CD4-positive, alpha-beta T cell treated with Interleukin-15 for 4 hours (primary cell): ENCODE measurements at places on chromosomes 12 and 14.
A peak's percentile ranks its signal among the peaks of the same experiment; 100 is the strongest.

DNA sequence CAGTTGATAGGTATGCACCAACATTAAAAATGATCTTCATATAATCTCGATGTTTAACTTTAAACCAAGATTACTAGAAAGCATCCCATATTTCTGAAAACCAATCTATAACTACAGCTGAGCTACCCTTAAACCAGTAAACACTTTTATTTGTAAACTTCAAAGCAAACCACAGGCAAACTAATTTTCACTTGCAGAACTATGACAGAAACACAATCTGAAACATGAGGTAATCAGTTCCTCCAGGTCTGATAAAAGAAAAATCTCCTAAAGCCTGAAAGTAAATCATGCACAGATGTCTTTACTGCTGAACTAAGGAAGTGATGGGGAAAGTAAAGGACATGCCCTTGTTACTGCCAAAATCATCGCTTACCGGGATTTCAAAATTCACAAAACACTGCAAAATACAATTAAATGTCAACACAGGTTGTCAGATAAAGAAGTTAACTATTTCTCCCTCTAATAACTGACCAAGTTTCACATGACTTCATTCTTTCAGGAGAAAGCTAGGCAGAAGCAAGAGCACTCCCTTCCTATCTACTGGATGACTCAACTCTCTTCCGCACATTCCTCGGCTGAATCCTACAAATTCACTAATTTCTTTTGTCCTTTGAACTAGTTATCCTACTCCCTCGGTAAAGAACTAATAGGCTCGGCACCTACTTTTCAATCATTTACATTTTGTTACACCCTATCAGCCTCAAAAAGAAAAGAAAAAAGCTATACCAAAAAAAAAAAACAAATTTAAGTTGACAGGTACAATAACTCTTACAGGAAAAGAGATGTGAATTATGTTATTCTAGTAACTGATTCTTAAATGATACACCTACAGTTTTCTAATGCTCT, 1.4 kb downstream of the EEA1 start:
- no peak for DNase-seq

GRCh38 chr12:86787419-86787818, 531.2 kb upstream of the MGAT4C start:
- DNase-seq: no peak

GRCh38 chr14:32524609-32525375, 195.7 kb downstream of the AKAP6 start:
- DNase-seq: no peak

DNA sequence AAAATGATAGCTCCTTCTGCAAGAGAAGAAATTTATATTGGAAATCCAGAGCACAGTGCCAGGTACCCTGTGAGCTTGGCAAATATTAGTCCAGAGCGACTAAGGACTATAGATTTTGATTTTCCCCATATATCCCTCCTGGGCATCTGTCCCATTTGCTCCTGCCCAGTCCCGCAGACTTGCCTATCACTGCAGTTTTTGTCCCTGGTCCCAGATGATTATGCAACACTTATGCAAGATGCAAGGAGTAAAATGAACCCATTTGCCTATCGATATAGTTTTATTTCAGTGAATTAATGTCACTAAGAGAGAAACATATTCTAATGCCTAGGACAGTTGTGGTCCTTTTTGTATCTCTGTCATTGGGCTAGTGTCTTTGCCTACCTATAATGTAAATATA, 215.9 kb upstream of the BMP4 start:
- DNase-seq: no peak

GRCh38 chr14:51219473-51220448, 20.3 kb upstream of the TMX1 start:
- DNase-seq: no peak

GRCh38 chr12:40788276-40788675, 96.0 kb downstream of the CNTN1 start:
- DNase-seq: no peak

DNA sequence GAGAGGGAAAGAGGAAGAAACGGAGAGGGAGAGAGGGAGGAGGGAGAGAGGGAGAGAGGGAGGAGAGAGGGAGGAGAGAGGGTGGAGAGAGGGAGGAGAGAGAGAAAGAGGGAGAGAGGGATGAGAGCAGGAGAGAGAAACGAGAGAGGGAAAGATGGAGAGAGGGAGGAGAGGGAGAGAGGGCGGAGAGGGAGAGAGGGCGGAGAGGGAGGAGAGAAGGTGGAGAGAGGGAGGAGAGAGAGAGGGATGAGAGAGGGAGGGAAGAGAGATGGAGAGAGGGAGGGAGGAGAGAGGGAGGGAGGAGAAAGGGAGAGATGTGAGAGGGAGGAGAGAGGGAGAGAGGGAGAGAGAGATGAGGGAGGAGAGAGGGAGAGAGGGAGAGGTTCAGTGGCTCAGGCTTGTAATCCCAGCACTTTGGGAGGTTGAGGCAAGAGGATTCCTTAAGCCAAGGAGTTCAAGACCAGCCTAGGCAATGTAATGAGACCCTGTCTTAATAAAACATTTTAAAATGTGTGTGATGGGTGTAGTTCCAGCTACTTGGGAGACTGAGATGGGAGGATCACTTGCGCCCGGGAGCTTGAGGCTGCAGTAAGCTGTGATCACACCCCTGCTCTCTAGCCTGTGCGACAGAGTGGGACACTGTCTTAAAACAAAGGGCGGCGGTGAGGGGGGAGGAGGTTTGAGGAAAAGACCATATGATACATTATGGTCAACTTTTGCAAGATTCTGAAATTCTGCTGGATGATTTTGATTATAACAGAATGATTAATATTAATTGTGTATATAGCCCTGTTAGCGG, 21.3 kb upstream of the SNRPF start:
- DNase-seq: no peak

DNA sequence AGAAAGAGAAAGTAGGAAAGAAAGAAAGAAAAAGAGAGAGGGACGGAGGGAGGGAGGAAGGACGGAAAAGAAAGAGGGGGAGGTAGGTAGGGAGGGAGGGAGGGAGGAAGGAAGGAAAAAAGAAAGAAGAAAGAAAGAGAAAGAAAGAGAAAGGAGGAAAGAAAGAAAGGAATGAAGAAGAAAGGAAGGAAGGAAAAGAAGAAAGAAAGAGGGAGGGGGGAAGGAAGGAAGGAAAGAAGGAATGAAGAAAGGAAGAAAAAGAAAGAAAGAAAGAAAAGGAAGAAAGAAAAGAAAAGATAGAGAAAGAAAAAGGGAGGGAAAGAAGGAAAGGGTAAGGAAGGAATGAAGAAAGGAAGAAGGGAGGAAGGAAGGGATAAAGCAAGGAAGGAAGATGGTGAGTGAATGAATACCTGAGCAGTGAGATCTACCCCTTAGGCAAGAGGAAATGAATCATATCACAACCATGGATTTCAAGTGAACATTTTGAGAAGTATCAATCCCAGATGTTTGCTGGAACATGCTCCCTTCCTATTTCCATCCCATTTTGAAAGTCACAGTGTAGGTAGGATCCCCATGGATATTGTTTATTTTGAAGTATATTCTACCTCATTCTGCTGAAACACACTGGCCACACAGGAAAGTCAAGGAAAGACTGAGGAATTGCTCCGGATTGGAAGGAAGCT, 639.4 kb upstream of the TBX3 start:
- no peak for DNase-seq

- DNase-seq: peak; percentile 59
Measured at GRCh38 chr12:110312581-110313360, 31.7 kb downstream of the ATP2A2 start.

DNA sequence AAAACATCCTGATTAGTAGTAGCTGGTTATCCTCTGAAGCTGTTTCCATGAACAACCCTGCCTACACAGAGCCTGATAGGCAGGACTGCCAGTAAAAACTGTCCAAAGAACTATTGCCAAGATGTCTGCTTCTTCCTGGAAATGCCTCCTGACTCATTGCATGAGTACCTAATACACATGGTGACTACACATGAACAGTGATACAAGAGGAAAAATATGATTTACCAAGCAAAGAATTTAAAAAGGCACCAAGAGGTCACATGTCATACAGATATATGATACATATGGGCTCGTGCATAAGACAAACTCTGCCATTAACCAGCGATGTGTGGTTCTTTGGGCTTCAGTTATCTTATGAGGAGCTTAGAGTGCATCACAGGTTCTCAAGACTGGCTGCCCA, 552.3 kb downstream of the SLC16A7 start:
- no peak for DNase-seq

GRCh38 chr14:77478796-77479195, 19.8 kb downstream of the ISM2 start:
- DNase-seq: no peak

DNA sequence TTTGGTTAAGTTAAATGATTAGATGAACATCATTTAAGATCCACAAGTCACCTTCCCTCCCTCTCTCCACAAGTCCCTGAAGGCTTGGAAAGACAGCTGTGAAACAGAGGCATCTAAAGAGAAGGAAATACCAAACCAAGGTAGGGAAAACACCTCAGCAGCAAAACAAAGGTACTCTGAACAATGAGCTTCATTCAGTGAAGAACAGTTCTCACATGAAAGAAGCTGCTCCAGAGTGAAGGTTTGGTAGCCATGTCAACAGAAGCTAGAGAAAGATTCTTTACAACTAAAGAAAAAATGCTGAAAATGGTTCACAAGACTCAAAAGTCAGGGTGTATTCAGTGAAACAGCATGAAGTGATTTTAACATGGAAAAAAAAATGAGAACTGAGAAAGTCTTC, 69.4 kb downstream of the FGD6 start:
- no peak for DNase-seq

- no peak for DNase-seq
Measured at GRCh38 chr12:40794087-40794486, 101.8 kb downstream of the CNTN1 start.

DNA sequence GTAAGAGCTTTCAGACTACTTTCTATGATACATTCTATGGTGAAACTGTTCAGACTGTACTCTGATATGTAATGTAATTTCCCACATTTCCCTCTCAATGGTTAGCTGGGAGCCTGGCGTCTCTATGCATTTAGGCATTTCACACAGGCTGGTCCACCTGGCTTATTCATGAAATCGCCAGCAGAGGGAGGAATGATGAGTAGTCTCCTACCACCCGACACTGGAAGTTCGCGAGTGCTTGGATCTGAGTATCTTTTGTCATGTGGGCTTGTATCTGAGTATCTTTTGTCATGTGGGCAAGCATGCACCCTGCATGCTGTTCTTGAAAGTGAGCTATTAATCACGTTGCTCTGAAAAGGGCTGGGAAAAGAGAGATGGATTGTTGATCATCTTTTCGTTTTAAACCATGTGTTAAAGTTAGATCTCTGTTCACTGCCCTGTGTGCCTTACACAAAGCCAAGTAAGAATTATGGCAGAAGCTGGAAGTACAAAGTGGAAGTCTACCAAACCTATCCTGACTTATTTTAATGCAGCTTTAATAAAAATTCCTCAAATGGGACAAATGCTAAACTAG, 235.0 kb downstream of the ATP23 start:
- no peak for DNase-seq

- no peak for DNase-seq
Measured at GRCh38 chr14:23639048-23639890, 3.1 kb downstream of the DHRS2 start.

DNA sequence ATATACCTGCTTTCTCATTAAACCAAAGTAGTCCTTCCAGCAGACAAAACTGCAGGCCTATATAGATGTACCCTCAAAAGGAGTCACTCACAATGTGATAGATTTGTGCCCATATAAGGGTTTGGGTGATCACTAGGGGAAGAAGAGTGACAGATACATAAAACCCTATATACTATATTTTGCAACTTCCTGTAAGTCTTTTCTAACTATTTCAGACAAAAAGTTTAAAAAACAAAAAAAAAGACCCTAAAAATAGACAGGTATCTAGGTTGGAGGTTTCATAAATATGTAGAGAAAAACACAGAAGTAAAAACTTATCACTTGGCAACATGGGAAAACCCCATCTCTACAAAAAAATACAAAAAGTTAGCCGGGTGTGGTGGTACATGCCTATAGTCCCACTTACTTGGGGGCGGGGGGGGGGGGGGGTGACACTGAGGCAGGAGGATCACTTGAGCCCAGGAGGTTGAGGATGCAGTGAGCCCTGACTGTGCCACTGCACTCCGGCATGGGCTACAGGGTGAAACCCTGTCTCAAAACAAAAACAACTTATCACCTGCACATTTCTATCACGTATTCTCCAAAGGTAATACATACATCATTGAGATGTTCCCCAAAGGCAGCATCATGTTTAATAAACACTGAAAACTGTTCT, 2.9 kb downstream of the VCPKMT start:
- DNase-seq: peak; percentile 23

DNA sequence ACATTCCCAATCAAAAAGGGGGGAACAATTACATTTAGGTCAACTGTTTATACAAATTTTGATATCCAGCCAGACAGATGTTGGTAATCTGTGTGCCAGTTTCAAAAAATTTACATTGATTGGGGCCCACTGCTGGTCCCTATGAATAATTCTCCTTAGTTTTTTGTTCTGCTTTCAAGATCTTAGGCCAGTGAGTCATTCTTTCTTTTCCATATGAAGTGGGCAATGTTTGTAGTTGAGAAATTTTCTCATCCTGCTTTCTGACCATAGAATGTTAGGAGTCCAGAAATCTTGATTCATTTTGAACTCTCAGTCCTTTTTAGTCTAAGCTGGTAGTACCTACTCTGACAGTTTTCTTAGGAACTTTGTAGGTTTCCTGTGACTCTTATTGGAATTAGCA, 244.3 kb downstream of the DIO2 start:
- DNase-seq: no peak

DNA sequence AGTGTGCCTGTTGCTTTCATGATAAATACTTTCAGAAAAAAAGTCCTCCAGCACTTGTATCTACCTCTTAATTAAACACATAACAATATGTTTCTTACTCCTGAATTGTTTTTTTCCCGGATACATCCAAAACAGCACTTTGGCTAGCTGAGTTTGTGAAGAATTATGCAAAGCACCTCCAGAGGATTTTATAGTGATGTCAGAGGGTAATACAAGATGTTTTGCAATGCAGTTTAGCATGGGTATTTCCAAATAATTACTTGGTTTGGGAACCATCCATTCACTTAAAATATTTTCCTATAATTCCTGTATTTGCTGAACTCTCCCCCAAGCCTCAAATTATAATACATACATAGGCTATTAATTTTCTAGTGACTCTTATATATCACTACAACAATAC, 37.7 kb upstream of the DBX2 start:
- DNase-seq: no peak

DNA sequence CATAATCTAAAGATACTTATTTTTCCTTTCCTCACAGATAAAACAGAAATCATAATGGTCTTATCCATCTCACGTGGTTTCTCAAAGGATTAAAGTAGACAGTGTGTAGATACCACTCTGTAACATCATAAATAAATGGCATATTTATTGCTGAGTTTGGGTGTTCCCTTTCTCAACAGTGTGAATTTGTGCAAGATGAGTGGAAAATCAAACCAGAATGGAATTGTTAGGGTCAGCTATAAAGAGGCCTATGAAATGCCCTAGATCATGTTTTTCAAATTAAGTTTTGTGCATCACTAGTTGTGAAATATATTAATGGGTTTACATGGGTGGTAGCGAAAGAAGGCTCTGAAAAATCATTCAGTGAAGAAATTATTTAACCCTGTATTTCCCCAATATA, 216.3 kb upstream of the GARIN6 start:
- DNase-seq: no peak

DNA sequence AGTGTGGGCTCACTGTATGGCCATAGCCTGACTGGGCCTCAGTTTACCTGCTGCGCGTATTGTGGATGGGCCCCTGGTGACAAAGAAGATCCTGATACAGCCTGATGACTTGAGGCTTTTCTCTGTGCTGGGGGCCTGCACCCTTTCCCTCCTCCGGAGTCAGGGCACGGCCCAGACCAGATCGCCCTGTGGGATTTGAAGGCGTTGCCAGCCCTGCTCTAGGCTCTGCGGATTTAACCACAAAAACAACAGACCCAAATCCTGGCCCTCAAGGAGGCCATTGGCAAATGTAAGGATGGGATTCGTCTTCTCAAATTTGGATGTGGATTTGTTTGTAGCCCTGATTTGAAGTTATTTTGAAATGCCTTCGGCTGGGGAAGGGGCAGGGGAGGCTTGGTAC, 195.8 kb downstream of the TSPAN9 start:
- no peak for DNase-seq
